ENCODE measurements at places on chromosomes 5 and 9.

GRCh38 chr5:5126444-5126843 lies 13.7 kb upstream of the ADAMTS16 start:
- DNase-seq, result no peak

DNA sequence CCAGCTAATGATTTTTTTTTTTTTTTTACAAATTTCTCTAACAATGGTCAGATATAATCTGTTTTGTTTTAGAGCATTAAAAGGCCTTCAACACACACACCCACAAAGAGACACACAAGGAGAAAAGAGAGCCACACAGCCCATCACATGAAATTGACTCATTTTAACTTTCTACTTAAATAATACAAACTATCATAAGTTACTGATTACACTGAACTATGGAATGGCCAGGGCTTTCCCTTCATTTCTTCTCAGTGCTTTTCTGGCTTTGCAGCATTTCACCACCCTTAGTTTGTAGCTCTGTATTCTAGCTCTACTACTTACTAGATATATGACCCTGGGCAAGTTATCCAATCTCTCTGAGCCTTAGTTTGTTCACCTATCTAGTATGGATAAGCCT lies 13.2 kb downstream of the REEP5 start:
- DNase-seq, result no peak

DNA sequence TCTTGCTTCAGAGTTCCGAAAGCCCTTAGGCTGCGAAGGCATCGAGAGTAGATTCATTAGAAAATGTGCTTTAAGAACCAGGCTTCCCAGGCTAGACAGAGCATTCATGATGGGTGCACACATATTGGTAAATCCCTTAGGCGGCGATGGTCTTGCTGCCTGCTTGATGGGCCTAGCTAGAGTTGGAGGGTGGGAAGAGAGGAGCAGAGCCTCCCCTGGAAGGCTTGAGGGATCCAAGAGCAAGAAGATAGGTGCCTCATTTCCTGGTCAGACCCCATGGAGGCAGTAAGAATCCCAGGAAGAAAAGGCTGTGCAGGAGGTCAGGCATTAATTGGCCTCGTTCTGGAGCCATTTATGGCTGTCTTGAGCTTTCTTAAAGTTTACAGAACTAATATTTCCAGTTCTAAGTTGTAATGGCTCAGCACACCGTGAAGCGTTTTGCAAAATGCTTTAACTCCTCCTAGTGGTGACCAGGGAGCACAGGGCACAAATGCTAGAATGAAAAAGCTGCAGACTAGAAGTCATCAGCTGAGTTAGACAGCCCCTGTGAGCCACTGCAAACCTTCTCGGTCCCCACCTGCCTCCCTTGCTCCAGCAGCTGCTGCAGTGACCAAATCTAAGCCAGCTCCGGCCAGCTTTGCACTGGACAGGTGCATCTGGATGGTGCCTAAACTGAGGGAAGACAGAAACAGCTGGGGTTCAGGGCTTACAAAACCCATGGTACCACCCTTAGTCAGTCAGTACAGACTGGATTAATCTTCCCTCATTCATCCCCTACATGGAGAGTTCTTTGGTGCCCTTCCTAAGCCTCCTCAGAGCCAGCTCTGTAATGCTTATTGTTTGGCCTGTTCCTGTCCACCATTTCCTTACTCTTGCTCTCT lies 14.7 kb downstream of the SLC45A2 start:
- no peak for DNase-seq

- no peak for DNase-seq
Observed at GRCh38 chr5:147303251-147303650, 68.4 kb downstream of the STK32A start.

DNA sequence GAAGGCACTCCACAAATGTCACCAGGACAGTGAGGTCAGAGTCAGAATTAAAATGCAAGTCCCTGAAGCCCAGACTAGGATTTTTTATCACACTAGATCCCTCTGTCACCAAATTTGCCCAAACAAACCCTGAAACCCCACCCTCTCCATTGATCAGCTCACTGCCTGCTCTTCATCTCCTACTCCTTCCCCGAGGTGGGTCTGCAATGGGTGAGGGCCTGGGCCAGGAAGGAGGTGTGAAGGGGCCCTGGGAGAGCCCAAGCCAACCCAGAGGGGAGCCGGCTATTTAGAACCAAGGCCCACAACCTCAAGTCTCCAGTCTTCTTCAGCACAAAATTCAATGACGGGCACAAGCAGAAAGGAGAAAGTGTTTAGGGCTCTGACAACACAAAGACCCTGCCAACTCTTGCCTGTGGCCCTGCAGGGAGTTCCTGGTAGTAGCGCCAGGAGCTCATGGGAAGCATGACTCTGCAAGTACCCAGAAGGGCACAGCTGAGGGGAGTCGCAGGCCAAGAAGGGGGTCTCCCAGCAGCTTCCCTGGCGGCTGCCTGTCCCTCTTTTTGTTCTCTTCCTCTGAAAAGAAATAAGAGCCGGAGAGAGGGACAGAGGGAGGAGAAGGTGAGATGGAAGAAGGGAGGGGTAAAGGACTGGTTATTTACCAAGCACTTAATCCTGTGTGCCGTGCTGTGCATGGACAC lies 5.5 kb downstream of the FOXI1 start:
- no peak for DNase-seq

- no peak for DNase-seq
Observed at GRCh38 chr5:34709861-34710673, 53.9 kb downstream of the RAI14 start.

- DNase-seq, result no peak
Observed at GRCh38 chr9:124180557-124180956, 77.2 kb upstream of the NEK6 start.

GRCh38 chr5:104612005-104612404 lies 1049.4 kb upstream of the NUDT12 start:
- DNase-seq, result no peak

DNA sequence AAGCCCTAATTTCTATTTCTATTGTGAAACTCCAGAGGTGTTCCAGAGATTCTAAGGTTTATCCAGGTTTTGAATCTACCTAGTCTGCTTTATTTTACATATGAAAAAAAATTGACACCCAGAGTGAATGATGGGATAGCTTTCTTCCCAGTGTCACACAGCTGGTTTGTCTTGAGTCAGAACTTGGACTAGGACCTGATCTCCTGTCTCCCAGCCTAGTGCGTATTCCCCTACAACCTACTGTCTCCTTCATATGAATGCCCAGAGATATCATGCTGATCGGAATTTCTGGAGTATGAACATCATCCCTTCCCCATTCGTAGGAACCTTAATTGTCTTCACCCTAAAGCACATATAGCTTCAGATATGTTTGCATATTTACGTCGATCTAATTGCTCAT lies 524.2 kb downstream of the SPATA31D1 start:
- DNase-seq, result no peak

DNA sequence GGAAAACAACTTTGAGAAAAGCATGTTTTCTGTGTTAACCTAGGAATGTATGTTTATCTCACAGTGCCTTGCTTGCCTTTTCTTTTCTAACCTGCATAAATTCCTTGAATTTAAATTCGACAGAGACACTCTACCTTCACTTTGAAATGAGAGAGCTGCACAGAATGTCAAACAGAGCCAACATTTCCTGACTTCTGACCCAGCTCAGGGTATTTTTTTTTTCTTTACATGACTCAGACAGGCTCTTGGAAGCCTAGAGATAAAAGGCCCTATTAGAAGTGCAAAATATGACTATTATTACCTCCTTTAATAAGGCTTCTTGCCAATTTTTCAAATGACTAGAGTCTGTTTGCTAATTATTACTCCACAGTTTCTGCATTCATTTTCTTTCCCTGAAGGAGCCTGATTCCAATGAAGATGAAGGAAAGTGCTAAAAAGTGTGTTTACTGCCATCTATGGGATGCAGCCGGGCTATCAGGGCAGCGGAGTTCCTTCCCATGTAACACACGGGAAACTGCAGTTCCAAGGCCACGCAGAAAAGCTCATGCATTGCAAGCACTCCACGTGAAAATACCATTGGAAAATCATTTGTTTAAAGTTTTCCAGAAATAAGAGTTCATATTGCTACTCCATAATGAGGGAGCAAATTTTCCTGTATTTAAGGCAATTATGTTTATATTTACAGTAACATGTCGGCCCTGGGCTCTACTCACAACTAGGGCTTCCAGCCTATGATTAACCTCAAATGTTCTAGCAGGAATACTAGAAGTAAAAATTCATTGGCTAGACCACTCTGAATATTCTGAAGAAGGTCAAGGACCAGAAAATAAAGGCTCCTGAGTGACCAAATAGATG lies 485.6 kb downstream of the ZSWIM6 start:
- DNase-seq, result no peak

GRCh38 chr9:4746278-4747030 lies 5.5 kb upstream of the AK3 start:
- DNase-seq, result no peak

DNA sequence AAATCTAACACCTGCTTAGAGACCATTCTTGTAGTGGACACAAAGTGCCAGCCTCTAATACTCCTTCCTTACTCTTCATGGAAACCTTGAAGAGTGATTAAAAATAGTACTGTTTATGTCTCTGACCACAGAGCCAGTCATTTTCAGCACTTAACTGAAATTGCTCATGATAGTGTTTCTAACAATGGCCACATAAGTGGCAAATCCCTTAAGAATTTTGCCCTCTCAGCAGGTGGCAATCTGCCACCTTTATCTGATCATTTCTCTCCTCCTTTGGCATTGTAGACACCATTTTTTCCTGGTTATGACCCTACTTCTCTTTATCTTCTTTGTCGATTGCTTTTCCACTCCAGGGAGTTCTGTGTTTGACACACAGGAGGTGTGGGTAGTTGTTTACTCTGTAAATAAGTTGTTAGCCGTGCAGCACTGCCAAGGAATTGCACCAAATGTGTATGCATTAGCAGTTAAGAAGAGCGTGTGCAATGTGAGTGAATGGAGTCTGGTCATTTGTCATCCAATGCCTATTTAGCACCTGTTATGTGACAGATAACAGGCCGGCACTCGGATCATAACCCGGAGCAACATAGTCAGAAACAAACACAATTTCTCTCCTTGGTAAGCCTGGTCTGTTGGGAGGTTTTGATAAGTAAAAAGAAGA lies 36.8 kb upstream of the STARD4 start:
- DNase-seq, result no peak

GRCh38 chr9:131337131-131337848 lies 47.8 kb downstream of the PLPP7 start:
- no peak for DNase-seq

- no peak for DNase-seq
Observed at GRCh38 chr9:20111173-20111843, 322.5 kb upstream of the SLC24A2 start.

GRCh38 chr9:99071313-99072039 lies 33.4 kb upstream of the TGFBR1 start:
- DNase-seq, result no peak

DNA sequence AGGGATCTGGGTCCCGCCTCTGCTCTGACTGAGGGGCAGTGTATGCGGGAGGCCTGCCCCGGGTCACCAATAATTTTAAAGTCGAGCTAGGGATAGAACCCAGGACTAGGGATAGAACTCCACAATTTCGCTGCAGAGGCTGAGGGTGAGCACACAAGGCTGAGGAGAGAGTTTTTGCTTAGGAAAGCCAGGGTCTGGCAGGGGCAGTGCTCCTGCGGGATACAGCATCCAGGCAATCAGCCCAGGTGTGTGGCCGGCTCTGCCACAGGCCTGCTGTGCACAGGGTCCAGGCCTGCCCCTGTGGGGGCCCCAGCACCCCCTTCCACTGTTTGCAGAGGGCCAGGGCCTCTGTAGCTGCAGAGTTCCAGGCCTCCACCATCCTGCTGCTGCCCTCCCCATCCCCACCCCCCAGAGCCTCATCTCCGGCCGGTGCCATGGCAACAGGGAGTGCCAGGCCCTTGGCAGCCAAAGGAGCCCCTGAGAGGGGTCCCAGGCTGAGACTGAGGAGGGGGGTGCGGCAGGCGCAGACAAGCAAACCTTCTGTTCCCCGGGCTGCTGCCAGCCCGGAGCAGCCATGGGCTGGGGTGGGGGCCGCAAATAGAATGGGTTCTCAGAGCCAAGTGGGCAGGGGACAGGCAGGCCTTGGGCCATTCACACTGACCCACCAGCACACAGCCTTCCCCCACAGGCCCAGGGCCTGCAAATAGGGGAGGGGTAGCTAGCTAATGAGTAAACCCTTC lies 8.6 kb downstream of the PDGFRB start:
- DNase-seq, result no peak

- DNase-seq, result no peak
Observed at GRCh38 chr9:7784472-7784871, 15.1 kb downstream of the DMAC1 start.
